ENCODE measurements at places on chromosomes 13 and 19.

DNA sequence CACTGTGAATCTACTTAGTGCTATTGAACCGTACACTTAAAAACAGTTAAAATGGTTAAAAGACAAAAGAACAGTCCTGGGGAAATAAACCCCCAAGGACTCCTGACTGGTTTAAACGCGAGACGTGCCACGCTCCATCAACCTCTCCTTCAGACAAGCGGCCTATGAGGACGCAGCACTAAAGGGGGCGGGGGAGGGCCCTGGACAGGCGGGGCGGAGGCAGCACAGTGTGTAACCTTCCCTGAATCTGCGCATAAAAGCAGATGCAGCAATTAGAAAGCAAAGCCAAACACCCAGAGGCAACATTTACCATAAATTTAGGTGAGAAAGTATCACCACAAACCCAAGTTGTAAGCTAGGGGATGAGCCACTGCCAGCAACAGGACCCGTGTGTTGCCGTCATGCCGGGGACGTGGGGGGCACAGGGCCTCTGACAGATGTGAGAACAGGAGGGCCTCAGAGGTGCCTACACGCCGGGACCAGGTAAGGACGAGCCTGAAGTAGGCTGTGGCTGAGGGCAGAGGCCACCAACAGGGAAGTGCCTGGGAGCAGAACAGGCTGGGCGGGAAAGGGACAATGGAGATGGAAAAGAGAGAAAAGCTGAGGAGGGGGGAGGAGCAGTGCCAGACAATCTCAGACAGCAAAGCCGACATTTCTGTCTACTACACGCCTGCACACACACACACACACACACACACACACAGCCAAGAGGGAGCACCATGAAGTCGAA is 15.3 kb upstream of the ADPRHL1 start:
- DNase-seq = no peak

GRCh38 chr19:43501661-43502418 is 2.7 kb downstream of the PHLDB3 start:
- DNase-seq = no peak

GRCh38 chr13:69194130-69194529 is 913.5 kb upstream of the ATXN8OS start:
- DNase-seq = no peak

DNA sequence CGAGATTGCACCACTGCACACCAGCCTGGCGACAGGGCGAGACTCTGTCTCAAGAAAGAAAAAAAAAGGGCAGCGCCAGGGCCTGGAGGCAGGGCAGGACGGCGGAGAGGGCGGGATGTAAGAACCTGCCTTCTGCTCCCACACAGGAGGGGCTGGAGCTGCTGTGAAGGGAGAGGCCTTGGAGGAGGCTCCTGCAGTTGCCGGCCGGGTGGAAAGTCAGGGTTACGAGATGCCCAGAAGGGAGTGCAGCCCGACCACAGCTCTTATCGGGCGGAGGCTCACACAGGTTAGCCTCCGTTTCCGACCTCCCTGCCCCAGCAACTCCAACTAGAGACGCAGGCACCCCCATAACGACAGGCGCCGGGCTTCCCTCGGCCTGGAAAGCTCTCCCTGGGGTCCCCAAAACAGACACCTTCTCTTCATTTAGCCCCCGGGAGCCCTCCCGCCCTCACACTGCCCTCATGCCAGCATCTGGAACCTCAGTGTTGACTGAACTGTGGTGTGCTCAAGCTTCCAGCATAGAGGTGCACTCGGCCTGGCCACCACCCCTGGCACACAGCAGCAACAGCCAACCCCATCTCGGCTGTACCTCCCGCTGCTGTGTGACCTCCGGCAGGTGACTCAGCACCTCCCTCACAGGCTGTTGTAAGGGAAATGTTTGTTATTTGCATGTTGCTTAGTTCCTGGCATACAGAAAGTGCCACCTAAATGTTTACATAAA is 1.4 kb downstream of the PLPP2 start:
- no peak for DNase-seq

DNA sequence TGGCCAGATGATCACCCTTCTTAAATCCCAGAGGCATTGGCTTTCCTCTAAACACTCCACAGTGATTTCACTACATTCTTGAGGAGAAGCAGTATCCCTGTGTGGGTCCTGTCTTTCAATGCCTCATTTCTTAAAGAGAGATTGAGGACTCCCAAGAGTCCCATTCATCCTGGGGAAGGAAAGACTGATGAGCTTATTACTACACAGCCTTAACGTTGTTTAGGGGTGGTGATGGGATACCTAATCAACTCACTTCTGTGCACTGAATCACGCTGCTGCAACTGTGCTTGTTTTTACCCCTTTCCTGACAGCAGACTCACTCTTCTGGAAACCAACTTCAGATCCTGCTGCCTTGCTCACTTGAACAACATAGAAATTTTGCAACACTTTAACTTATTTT is 203.1 kb downstream of the RGCC start:
- DNase-seq = no peak

DNA sequence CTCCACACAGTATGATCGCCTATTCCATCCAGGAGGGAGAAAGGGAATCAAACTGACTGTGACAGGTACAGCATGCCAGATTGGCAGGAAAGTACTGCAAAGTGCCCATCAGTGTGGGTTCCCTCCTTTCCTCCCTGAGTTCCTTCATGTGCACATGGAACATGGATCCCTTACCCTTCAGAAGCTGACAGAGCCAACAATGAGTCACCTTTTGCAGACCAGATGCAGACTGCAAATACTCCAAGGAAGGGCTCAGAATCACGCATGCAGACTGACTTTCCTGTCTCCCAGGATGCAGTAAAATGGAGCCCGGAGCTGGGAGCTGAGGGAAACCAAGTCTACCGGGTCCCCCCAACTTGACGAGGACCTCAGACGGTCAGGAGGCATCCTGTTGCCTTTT is 41.8 kb downstream of the SACS start:
- no peak for DNase-seq

DNA sequence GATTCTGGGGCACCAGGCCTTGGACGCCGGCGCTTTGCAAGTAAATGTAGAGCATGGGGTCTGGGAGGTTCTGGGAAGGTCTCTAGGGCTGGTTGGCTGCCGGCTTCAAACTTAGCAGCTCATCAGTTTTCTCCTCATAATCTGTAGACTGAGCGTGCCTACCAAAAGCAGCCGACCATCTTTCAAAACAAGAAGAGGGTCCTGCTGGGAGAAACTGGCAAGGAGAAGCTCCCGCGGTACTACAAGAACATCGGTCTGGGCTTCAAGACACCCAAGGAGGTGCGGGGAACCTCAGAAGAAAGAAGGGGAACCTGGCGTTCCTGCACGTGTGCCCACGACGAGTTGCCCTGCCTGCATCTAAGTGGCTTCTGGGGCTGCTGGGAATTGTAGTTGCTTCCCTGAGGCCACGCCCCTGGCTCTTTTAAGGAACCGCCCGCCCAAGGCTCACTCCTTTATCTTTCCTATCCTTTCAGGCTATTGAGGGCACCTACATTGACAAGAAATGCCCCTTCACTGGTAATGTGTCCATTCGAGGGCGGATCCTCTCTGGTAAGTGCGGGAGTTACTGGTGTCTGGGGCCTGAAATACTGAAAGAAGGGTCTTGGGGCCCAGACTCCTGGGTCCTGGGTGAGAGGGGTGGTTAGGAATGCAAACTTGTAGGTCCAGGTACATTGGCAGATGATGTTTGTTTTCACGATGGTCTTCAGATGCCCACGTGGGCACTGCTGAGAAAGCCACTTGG is 984 bp downstream of the RPS11 start:
- peak; percentile 21 for DNase-seq

DNA sequence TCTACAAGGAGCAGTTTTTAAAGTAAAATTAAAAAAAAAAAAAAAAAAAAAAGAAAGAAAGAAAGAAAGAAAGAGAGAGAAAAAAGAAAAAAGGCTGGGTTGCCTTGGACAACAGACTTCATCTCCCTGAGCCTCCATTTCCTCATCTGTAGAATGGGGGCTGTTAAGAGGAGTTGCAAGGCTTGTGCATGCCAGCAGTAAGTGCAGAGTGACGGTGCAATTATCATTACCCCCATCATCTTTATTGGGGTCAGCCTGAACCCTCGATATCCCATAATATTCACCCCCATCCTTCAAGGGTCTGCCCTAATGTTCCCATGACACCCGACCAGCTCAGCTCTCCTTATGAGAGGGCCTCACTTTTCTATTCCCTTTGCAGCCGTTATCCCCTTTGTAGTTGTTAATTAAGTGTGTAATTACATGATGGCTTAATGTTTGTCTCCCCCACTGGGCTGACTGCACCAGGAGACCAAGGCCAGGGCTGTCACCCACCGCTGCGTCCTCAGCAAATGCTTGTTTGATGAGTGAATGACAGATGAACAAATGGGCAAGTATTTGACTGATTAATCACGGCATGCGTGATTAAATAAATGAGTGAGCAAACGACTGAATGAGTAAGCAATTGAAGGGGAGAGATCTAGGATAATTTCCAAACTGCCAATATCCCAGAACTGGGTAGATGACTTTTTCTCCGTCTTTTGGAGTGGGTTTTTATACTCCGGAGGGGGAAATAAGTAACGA is 10.1 kb downstream of the FOSB start:
- no peak for DNase-seq

- no peak for DNase-seq
Observed at GRCh38 chr19:18666784-18667183, 16.7 kb upstream of the CRTC1 start.

GRCh38 chr19:44626048-44626624 is 12.8 kb downstream of the IGSF23 start:
- DNase-seq = no peak

DNA sequence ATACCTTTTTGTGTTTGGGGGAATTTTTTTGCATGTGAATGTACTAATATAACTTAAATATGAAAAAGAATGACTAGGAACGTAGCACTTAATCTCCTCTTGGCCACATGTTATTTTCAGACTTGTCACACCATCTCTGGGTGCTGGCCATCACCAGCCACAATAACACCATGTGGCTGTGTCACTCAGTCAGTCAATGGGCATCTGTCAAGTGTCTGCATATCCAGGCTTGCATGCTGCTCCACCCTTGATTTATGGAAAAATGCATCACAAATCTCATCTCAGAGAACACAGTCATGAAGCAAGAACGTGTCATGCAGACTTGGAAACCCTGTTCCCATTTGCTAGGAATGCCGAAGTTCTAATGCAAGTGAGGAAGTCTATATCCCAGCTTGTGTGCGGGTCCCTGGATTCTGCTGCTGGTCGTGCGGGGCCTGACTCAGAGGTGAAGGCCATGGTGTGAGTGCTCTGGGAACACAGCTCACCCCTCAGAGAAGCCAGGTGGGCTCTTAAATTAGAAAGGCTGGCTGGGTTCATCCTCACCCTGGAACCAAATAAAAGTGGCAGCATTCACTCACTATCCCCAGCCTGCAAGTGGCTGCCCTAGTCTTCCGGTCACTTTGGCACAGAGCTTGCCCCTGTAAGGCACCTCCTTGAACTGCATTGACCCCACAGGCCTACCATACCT is 53.6 kb upstream of the ARHGEF7 start:
- DNase-seq = no peak

- no peak for DNase-seq
Observed at GRCh38 chr13:76948149-76948548, at the start of gene ACOD1. ACOD1 (plus strand) TSS chr13:76948511; CDS start chr13:76948559, 48 bp downstream.

GRCh38 chr13:46992383-46992952 is 95.6 kb upstream of the HTR2A start:
- DNase-seq = no peak

DNA sequence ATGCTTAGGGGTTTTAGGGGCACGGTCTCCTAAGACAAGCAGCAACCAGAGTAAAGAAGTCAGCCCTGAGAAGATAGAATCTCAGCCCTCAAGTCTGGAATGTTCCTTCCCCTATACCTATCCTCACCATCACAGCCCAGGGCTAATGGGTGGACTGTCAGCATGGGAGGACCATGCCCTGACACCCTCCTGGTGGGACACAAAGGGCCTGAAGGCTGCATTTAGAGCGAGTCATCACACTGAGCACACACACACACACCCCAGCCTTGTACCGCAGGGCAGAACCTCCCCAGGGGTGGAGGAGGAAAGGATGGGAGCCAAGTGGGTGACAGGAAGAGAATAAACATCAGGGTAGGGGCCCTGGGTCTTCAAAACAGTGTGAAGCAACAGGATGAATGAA is 174.8 kb upstream of the SERP2 start:
- DNase-seq = no peak

- no peak for DNase-seq
Observed at GRCh38 chr19:46210669-46211068, 18.9 kb upstream of the IGFL1 start.
